Uterine smooth muscle cell (primary cell): ENCODE measurements at places on chromosomes 16 and 17. TPM values are rescaled to one million over a fixed set of nuclear protein-coding genes. Genes with fewer than 3 reads are reported as not detected.

SBK1 gene
- total RNA-seq: not detected in 2 replicates

SYNGR2 gene
- 5.0 and 9.1 TPM in 2 replicates for total RNA-seq

TP53TG3 gene
- not detected in 2 replicates for total RNA-seq

SMURF2 gene
- 126 and 145 TPM in 2 replicates for total RNA-seq

SLC25A10 gene
- 11.0 and 31.7 TPM in 2 replicates for total RNA-seq

KRTAP2-3 gene
- total RNA-seq: 0.12 and 1.00 TPM in 2 replicates

SRCIN1 gene
- total RNA-seq: under 0.01 and 0.12 TPM in 2 replicates

KDM6B gene
- 5.1 and 7.5 TPM in 2 replicates for total RNA-seq

ABCA3 gene
- 0.89 and 1.5 TPM in 2 replicates for total RNA-seq
